ENCODE measurements at places on chromosomes 16 and 17.

DNA sequence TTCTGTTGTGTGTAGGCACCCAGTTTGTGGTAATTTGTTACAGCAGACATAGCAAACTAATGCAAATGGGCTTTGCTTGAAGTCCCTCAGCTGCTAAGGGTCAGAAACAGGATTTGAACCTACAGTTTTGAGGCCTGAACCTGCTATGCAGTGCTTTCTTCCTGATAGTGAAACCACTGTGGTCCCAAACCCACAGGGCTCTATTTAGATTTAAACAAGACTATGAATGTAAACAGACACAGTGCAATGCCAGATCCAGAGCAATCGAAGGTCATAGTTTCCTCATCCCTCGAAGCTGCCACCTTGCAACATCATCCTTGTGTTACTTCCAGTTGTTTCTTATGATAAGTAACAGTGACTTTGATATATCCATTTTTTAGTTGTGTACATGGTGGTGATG lies 630.2 kb downstream of the WWOX start:
- DNase-seq, result no peak

- no peak for DNase-seq
Measured at GRCh38 chr16:88759245-88759975, 25.6 kb downstream of the PIEZO1 start.

- no peak for DNase-seq
Measured at GRCh38 chr16:53753431-53753830, 49.5 kb downstream of the FTO start.

DNA sequence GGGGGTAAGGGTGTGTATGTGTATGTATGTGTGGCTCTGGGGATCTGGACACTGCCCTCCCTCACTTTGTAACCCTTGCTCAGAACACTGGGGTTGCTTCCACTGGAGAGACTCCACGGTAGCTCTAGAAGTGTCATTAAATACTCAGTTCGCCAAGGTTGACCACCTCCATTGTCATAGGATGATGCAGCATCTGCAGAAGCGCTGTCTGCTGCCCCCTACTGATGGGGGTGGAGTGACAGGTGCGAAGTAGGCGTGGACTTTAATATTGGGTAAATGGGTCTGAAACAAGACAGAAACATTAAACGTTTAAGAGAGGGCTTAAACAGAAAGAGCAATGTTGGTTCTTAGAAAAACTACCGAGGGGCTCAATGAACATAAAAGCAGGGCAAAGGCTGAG lies 35.5 kb upstream of the STAC2 start:
- no peak for DNase-seq

DNA sequence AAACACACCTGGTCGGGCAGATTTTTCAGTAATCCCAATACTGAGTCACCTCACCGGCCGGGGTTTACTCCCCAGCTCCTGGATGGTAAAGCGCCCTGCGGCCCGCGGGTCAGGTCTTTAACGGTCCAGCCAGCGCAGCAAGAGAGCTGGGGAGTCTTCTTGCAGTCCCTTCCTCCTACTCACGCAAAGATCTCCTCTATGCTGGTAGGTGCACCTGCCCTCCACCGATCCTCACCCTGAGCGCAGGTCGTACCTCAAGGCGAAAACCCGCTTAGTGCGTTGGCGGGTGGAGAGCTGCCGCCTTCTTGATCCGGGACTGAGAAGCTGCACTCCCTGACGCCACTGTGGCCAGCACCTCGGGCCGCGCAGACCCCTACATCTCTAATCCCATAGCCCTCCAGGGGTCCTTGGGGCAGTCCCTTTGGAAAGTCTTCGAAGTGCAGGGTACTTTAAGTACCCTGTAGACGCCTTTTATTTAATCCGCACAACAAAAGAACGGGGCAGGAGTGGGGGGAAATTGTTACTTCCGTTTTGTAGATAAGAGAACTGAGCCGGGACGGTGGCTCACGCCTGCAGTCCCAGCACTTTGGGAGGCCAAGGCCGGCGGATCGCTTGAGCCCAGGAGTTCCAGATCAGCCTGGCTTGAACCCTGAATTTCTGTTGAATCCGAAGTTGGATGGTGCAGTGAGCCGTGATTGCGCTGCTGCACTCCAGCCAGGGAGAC lies 10.4 kb upstream of the HOXB13 start:
- no peak for DNase-seq

- DNase-seq, result no peak
Measured at GRCh38 chr16:80367037-80367658, 173.6 kb upstream of the DYNLRB2 start.

DNA sequence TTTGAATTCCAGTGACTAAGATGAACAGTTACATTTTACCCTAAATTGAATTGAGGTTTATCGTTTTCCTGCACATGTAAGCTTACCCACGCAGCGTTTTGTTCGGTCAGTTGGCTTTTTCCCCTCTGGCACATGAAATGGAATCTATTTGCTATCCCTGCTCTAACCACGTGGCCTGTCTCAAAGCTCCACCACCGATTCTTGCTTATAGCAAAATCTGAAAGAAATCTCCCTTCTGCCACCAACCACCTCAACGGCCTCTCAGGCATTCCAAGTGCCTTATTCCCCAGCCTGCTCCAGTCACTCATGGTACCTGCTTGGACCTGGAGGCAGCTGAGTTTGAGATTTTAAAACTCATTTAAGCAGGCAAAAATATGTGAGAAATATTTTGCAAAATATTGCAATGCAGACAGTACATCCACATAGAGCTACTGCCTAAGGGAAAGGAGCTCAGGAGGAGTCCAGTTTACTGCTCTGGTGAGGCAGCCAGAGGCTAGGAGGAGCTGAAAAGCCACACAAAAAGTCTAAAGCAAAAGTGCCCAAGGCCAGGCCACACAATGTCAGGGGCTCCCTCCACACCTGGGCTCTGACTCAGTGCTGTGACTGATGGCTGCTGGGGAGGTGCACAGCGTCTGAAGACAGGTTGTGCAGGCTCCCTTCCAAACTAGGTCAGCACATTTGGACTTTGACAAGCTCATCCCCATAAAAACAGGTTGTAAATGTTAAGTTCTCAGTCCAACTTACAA lies 26.4 kb downstream of the ARHGAP17 start:
- DNase-seq, result no peak

- DNase-seq, result peak; percentile 16
Measured at GRCh38 chr17:798246-798645, 16.1 kb downstream of the MRM3 start.

- DNase-seq, result no peak
Measured at GRCh38 chr17:7384489-7385081, 3.7 kb downstream of the TNK1 start.

- DNase-seq, result no peak
Measured at GRCh38 chr17:75090871-75091854, 3.4 kb downstream of the SLC16A5 start.

DNA sequence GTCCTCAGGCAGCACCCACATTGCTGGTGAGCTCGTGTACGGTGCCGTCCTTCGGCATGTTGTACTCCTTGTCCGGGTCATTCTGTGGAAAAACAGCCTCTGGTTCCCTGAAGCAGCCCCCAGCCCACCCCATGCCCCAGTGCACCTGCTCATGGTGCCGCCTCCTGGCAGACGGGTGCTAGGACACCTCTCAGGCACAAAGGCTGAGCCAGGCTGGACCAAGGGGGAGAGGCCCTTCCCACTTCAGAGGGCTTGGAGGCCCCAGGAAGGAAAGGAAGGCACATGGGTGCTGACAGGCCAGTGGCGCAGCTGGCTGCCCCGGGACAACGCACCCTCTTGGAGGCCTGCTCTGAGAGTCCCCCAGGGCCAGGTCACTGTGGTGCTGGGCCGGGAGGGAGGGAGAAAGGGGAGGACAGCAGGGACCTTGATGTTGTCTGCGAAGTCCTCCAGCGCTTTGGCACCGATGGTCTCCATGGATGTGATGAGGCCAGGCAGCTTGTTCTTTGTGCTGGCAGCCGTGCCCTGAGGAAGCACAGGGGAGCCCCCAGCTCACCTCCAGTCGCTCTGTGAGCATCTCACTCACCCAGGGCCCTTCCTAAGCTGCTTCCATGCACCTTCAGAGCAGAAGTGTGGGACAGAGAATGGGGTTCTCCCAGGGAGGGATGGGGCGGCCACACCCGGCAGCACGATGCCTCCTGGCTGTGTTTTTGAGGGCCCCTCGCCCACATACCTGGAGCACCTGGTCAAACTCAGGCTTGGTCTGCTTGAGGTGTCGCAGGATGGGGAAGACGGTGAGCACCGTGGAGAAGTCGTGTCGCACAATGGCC lies 9.3 kb downstream of the ZACN start:
- no peak for DNase-seq

GRCh38 chr17:54907376-54907775 lies 6.7 kb downstream of the TOM1L1 start:
- no peak for DNase-seq

GRCh38 chr17:66715745-66716156 lies 119.2 kb upstream of the CACNG5 start:
- peak; percentile 61 for DNase-seq

GRCh38 chr16:84884596-84885341 lies 65.0 kb downstream of the CRISPLD2 start:
- no peak for DNase-seq

DNA sequence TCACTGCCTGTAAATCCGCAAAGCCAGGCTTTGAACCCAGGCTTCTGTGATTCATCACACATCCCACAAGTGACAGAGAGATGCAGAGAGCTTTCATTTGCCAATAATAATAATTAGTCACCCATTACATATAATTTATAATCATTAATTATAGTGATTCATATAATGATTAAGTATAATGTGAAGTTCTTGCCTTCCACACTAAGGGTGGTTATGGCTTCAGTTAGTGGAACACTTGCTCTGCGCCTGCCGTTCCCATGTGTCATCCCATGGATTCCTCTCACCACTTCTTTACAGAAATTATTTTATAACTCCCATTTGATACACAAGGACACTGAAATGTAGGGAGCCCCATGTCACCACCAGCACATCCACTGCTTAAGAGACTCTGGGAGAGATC lies 39.8 kb upstream of the XYLT1 start:
- DNase-seq, result no peak

DNA sequence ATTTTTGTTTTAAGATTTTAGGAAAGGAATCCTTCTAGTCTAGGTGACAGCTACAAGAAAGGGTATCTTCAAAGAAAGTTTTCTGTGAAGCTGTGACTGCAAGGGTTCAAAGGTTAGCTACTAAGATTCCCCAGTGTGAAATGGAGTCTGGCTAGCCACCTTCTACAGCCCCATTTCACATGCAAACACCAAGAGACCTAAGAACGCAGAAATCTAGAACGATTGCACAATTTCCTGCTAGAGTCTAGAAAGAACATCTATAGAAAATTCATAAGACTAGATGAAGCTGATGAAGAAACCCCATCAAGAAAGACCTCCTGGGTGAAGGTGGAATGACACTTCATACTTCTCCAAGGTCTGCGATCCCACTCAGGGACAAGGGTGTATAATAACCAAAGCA lies 77.1 kb downstream of the STX8 start:
- no peak for DNase-seq

Data from NCI-H1694 (cell line).